ENCODE measurements at places on chromosomes 4 and X.

DNA sequence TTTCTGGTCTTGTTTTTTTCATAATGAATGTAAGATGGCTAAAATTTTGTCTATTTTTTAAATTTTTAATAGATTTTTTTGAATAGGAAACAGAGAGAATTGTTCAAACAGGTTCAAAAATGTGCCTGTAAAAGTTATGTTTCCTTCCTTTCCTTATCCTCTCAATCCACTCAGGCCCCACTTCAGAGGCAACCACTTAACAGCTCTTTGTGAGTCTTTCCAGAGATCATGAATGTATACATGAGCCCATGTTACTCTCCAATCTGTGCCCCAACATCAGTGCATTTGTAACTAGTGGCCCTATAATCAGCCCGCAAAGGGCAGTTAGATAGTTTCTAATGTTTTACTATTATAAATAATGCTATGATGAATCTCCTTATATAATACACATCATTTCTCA is 14.0 kb downstream of the CFI start:
- DNase-seq = no peak

GRCh38 chr4:7412554-7412912 is 22.2 kb downstream of the PSAPL1 start:
- DNase-seq = no peak

DNA sequence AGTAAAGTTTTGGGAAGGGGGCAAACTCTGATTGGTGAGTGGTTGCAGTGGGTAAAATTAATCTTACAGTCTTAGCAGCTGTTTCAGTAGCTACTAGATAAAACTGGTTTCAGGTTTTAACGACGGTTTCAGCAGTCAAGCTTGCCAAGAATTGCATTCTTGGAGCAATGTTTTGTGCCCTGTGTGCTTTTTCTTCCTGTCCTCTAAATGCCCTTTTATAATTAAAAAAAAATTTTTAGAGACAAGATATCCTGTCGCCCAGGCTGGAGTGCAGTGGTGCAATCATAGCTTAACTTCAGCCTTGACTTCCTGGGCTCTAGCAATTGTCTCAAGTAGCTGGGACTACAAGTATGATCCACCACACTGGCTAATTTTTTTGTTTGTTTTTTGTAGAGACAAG is 6.3 kb upstream of the PPEF2 start:
- DNase-seq = no peak

- no peak for DNase-seq
Observed at GRCh38 chr4:113834298-113834697, 72.8 kb upstream of the CAMK2D start.

DNA sequence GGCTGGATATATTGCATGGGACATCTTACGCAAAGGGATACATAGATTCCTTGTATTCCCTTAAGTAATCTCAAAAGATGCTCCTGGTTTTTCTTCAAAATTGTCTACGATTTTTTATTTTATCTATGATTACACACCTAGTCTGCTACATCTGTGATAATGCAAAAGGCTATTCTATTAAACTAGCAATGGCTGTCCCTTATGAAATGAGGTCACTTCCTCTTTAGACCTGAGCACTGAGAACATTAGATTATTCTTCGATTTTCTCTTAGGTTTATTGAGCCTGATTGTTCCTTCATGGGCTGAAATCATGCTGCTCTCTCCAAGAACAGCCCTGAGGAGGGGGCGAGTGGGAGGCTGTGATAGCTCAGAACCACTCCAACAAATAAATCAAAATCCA is 126.8 kb upstream of the ENPP6 start:
- DNase-seq = no peak

DNA sequence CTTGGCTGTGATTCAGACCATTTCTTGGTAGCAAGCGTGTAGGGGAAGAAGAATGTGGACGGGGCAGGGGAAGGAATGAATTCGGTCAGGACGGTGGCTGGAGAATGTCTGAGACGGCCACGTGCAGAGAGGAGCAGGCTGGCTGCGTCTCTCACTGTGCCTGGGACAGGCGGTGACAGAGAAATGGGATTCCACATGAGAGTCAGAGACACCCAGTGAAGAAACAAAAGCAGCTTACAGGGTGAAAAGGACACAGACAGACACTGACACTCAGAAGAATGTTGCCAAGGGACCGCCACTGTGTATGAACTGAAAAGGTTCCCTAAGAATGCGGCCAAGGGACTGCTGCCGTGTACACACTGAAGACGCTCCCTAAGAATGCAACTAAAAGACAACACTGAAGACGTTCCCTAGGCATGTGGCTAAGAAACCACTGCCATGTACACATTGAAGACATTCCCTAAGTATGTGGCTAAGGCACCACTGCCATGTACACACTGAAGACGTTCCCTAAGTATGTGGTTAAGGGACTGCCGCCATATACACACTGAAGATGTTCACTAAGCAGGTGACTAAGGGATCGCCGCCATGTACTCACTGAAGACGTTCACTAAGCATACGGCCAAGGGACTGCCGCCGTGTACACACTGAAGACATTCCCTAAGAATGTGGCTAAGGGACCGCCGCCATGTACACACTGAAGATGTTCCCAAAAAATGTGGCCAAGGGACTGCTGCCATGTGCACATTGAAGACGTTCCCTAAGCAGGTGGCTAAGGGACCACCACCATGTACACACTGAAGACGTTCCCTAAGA is 49.1 kb downstream of the DHRSX start:
- DNase-seq = no peak

DNA sequence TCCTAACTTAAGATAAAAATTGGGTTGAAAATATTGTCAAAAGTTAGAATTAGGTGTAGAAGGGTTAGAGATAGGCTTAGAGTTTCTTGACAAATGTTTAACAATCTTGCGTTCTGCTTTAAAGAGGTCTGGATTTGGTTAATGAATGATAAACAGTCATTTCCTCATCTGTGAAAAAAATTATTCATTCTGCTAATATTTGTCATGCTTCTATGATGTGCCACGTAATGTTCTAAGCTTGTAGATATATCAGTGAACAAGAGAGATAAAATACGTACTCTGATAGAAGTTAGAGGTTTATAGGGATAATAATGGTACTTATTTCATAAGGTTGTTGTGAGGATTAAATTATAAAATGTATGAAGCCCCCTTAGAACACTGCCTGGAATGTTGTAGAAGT is 443.0 kb upstream of the GALNT7 start:
- DNase-seq = peak; percentile 47

DNA sequence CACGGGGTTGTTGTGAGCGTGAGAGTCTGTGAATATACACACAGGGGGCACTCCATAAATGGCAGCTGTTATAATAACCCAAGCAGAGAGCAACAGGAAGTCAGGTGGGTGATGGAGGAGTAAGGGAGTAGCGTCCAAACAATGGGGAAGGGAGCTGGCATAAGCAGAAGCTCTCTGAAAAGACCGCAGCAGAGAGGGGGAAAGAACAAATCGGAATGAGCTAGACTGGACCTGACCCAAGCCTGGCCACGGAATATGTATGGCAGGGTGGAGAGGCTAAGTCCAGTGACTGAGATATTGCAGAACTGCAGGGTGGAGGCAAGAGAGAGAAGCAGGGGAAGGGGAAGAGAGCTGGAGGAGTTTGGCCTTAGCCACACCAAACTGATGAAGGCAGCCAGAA is 6.5 kb upstream of the GJB1 start:
- no peak for DNase-seq

GRCh38 chrX:40912576-40912975 is 172.7 kb upstream of the USP9X start:
- DNase-seq = peak; percentile 31

DNA sequence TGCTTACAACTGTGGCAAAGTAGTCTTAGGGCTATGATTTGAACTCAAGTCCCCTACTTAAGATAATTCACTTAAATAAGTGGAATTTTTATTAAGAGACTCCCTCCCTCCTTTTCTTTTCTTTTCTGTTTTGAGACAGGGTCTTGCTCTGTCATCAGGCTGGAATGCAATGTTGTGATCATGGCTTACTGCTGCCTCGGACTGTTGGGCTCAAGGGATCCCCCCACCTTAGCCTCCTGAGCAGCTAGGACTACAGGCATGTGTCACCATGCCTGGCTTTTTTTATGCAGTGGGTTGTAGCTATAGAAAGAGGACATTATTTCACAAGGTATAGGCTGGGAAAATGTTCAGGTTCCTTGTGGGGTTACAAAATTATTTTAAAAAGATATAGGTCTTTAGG is 19.2 kb downstream of the DIAPH2 start:
- DNase-seq = peak; percentile 20

GRCh38 chrX:38941675-38942074 is 140.4 kb downstream of the MID1IP1 start:
- DNase-seq = no peak

DNA sequence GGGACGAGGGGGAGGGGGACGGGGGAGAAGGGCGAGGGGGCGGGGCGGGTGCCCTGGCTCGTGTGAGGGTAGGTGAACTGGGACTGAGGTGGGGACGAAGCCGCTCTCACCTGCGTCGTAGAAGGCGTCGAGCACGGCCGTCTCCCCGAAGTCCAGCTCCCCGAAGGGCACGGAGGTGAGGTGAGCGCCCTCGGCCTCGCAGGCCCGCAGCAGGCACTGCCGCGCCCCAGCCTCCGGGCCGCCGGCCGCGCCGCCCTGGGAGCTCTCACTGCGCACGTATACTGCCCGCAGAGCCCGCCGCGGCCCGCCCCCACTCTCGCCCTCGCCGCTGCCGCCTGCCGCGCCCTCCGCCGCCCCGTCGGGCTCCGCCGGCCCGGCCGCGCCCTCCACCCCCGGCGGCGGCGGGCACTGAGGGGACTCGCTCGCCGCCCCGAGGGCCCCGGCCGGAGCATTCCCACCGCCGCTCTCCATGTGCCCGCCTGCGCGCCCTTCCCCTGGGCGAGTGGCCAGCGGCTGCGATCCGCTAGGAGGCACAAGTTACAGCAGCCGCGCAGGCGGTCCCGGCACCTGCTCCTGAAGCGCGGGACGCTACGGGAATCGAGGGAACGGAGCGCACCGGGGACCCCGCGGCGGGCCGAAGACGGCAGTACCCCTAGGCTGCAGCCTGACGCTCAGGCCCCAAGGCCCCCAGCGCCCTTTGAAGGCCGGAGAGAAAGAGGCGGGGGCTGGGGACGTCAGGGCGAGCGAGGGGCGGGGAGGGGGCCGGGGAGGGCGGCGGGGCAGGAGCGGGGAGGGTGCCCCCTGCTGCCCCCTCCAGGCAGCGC is at the start of gene MAP3K15:
MAP3K15 (minus strand) TSS at position 718 of the 824 bp plus-strand sequence; CDS start at position 471, 247 bp downstream.
- DNase-seq = peak; percentile 35

- no peak for DNase-seq
Observed at GRCh38 chr4:146212781-146213180, 1.6 kb upstream of the REELD1 start.

- DNase-seq = no peak
Observed at GRCh38 chrX:103565197-103565596, 20.1 kb upstream of the TCEAL4 start.

DNA sequence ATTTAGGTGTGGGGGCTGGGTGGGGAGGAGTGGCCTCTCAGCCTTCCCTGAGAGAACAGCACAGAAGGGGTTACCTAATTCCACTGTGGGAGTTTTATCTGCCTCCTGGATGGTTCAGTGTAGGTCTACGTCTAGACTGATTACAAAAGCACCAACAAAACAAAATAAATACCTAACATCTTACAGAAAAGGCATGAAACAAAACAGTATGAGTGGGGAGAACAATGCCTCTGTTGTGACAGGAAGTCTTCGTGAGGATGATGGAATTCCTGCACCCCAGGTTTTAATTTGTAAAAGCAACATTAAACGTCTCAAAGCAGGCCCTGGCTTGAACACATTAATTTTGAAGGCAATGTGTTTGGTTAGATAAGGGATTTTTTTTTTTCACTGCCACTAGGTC is 112.1 kb upstream of the GPC4 start:
- DNase-seq = no peak

GRCh38 chrX:78165425-78165824 is 26.0 kb upstream of the TAF9B start:
- no peak for DNase-seq

All from EL (cell line).